Brain pericyte (primary cell): ENCODE measurements at places on chromosomes 2 and 18.

GRCh38 chr2:95007031-95007609, 18.4 kb upstream of the MAL start:
- no peak for DNase-seq

DNA sequence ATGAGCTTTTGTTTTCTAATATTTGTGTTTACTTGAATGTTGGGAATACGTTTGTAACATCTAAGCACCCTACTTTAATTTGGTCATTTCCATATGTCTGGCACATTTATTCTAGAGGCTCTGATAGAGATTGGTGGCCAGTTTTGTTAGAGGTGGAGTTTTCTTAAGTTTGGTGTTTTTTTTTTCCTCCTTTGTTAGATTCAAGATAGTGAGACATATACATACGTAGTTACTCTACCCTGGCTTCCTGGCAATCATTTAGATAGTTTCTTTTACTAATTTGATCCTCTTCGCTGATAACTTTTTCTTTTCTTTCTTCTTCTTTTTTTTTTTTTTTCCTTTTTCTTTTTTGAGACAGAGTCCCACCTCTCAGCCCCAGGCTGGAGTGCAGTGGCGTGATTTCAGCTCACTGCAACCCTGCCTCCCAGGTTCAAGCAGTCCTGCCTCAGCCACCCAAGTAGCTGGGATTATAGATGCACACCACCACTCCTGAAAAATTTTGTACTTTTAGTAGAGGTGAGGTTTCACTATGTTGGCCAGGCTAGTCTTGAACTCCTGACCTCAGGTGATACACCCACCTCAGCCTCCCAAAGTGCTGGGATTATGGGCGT, 26.6 kb downstream of the SMCHD1 start:
- no peak for DNase-seq

GRCh38 chr2:129914538-129915302, 64.7 kb upstream of the RAB6C start:
- no peak for DNase-seq

DNA sequence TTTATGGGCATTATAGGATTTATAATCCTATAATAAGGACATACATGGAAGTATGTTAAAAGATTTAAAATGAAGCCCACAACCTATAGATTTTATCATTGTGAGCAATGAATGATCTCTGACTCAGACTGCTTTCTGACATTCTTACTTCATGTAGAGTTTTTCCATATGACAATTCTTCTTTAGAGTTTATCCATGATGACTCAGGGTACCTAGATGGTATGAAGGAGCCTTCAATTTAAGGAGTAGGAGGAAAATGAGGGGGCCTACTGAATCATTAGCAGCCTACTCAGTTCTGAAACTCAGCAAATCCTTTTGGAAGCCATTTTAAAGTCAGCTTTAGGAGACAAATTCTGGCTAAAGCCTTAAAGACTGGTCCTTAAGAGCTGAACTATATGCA, 10.4 kb downstream of the PELI1 start:
- no peak for DNase-seq

- no peak for DNase-seq
These were observed 135.5 kb downstream of the RND3 start for GRCh38 chr2:150351922-150352321.

DNA sequence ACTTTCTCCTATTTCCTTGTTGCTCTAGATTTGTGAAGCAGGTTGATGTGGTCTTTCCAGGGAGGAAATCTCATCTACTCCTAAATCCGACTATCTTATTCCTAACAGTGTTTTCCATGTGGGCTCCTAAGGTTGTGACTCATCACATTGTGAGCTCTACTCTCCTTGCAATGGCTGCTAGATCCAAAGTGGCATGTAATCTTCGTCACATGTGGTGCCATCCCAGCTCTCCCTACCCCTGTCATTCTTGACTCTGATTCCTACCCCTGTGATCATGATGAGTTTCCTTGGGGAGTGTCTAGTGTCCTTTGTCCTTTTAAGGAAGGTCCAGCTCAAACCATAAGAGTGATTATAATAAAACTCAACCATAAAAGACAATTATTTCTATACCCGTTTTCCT, 47.3 kb upstream of the GULP1 start:
- no peak for DNase-seq

GRCh38 chr2:220684099-220684498, 888.0 kb downstream of the EPHA4 start:
- DNase-seq: no peak

- no peak for DNase-seq
These were observed 7.4 kb downstream of the NFATC1 start for GRCh38 chr18:79402977-79403722.

GRCh38 chr2:96413323-96413722, 77.8 kb downstream of the NCAPH start:
- DNase-seq: no peak

GRCh38 chr2:7777668-7778067, 860.5 kb downstream of the RNF144A start:
- no peak for DNase-seq

DNA sequence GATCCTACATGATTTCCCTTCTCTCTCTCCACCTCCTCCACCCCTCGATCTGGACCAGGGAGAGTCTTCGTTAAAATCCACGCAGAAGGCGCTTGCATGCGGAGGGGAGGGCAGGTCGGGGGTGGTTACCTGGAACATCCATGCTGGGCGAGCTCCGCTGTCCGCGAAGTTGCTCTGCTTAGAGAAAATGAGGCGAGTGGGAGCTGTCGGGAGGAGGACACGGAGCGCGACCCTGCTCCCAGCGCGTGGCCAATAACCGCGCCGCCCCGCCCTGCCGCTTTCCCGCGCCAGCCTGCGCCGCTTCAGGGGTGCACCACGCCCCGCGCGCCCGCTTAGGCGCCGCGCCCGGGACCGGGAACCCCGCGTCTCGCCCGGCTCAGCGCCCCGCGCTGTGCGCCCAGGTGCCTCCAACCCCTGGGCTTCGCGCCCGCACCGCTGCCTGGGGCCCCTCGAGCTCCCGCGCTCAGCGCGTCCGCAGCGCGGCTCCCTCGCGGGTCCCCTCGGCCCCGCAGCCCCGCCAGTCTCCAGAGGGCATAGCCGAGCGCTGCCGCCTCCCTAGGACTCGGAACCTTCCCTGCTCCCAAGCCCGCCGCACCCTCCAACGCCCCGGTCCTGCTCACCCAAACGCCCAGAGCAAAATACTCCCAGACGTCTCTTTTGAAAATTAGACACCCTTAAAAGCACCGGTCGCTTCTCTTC, 636 bp downstream of the CBLN2 start:
- DNase-seq: no peak

GRCh38 chr2:13616616-13617015, 899.9 kb downstream of the TRIB2 start:
- no peak for DNase-seq

DNA sequence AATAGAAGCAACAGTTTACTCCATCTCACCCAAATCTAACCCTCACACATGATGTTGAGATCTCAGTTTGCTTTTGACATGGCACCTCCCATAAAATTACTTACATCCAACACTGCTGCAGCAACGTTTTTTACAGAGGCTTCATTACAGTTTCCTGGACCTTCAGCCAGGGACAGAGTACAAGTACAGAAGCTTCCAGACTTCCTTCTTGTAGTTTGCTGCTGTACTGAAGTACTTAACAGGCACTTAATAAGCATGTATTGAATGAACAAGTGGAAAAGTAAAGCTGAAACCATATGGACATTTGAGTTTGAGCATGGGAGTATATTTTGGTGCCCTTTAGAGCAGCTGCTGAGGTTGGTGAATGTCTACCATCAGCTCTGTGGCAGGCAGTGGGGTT, 514.2 kb downstream of the PTPRM start:
- DNase-seq: no peak

DNA sequence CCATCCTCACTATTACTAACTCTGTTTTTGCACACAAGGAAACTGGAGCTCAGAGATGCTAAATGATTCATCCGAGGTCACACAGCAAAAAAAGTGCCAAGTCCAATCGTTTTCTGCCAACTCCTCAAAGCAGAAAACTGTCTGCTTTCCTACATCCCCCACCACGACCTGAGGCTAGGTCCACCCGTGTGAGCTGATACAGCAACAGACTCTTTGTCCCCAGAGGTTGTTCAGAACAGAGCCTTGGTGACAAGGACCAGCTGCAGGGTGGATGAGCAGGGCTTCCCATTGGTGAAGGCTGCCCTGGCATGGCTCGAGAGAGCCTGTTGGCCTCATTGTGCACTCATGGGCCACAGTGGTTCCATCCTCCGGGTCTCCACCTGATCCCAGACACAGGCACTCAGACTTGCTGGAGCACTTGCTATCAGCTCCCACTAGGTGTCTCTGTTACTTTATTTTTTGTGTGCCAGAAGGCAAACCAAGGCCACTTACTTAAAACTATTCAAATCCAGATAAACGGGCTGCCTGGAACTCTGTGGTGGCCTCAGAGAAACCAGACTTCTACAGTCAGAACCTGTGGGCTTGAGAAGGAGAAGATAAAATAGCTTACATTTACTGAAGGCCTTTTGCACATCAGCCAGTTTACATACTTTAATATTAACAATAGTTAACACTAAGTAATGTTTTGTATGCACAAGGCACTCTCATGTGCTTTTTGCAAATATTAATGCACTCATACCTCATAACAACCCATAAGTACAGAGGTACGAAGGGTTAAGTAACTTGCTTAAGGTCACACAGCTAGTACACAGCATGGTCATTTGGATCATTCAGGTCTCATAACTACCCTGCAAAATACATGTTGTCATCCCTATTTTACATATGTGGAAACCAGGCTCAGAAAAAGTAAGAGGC, 62.9 kb upstream of the CTIF start:
- peak; percentile 21 for DNase-seq

DNA sequence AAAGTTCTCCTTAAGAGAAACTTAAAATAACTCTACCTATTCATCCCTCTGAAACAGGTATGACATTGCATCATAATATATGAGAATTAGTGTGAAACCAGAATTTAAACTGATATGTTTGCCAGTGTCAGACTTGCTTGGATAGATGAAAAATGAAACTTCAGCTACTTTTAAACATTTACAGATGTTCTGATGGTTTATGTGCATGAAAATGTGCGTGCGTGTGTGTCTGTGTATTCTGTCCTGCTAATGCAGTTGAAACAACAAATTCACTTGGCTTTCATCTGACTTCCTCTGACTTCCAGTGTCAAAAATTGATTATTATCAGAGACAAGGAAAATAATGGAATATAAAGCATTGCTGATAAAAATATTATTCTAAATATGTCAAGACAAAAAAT, 719.4 kb downstream of the LRP1B start:
- peak; percentile 25 for DNase-seq

DNA sequence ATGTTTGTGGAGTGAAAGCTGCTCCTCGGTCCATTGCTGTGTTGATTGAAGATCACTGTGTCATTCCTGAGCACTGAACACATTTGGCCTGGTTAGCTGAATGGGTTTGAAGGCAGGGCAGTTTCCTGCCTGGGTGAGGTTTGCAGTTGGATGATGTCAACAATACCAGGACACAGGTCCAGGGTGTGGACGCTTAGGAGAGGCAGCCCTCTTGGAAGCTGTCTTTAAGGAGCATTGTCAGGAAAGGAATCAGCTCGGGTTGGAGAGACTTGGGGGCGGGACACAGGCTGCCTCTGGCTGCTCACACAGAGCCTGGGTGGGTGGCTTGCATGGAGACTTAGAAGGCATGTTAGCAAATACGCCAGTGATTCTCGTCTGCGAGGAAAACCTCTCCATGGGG, 237.7 kb downstream of the SEPTIN10 start:
- DNase-seq: no peak

- no peak for DNase-seq
These were observed 61.9 kb downstream of the AFTPH start for GRCh38 chr2:64586054-64586453.

- no peak for DNase-seq
These were observed 187.0 kb upstream of the FN1 start for GRCh38 chr2:215622837-215623236.

GRCh38 chr2:239148495-239149200, 252.2 kb downstream of the HDAC4 start:
- DNase-seq: no peak

GRCh38 chr2:113282747-113283533, 4.2 kb upstream of the PAX8 start:
- no peak for DNase-seq

- DNase-seq: no peak
These were observed 228.7 kb upstream of the SLC8A1 start for GRCh38 chr2:40680547-40680946.

- no peak for DNase-seq
These were observed 47.4 kb downstream of the ITGB1BP1 start for GRCh38 chr2:9375857-9376428.

- DNase-seq: no peak
These were observed 216.9 kb upstream of the TNP1 start for GRCh38 chr2:217076657-217077232.
